ENCODE measurements at places on chromosomes 6 and 20.

GRCh38 chr6:137013738-137014602 lies 30.8 kb downstream of the IL20RA start:
- DNase-seq: no peak

GRCh38 chr6:121309768-121310469 lies 24.4 kb downstream of the TBC1D32 start:
- DNase-seq: no peak

- no peak for DNase-seq
Measured at GRCh38 chr6:156848533-156848932, 71.4 kb downstream of the ARID1B start.

- DNase-seq: no peak
Measured at GRCh38 chr6:11023032-11023431, 21.1 kb downstream of the ELOVL2 start.

DNA sequence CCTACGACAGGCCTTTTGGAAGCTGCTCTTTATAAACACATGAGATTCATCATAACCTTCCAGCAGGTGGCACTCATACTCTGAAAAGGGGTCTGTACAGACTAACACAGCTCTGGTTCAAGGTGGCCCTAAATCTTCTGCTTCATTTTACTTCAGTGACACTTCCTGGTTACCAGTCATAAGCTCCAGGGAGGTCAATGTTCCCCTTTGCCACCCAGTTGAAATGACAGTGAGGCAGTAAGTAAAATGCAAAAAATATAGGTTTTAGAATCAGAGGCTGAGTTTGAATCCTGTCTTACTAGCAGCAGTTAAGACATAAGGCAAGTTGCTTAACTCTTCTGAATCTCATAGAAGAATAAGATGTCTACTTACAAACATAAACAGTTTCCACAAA lies 132.8 kb downstream of the CDK19 start:
- no peak for DNase-seq

- no peak for DNase-seq
Measured at GRCh38 chr6:103367212-103367611, 1492.5 kb downstream of the HACE1 start.

DNA sequence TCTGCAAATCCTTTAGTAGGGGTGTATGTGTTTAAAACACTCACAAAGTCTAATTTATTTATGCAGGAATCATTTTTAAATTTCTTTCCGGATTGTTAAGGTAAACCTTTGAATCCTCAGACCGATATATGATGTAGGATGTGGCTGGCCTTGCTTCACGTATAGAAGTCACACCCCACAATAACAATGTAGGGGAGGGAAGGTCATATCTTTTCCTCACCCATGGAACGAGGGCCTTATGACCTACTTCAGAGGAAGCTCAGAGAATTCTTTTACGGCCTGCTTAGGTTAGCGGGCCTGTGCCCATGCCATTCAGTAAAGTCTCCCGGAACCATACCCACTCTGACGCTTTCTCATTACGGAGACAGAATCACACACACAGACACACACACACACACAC lies 102.9 kb downstream of the MAP3K7 start:
- no peak for DNase-seq

DNA sequence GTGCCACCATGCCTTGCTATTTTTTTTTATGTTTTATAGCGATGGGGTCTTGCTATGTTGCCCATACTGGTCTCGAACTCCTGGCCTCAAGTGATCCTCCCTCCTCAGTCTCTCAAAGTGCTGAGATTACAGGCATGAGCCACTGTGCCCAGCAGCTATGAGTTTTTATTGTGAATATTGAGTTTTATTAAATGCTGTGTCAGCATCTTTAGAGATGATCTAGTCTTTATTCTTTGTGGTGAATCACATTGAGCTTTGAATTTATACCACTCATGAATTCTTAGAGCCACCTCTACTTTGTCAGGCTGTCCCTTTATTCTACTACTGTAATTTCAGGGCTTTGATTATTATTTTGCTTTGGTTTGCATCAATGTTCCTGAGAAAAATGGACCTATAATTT lies 428.3 kb downstream of the BTBD3 start:
- DNase-seq: no peak

- no peak for DNase-seq
Measured at GRCh38 chr20:21352703-21353102, 44.6 kb downstream of the NKX2-4 start.

GRCh38 chr6:122692175-122692598 lies 82.0 kb downstream of the PKIB start:
- DNase-seq: no peak

DNA sequence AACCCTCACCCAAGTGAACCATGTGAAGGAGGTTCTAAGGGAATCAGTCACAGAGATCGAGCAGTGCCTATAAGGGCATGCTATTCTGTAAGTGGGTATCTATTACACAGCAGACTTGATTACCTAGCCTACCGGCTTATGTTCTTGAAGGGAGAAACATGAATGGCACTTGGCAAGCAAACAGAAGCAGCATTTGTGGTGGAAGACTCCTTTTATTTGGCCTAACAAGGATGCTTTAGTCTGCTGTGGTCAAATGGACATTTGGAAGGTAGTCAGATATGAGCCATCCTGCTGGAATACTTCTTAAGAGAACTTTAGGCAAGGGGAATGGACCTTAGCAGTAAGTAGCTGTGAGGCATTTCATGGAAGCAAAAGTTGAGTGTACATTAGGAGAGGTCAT lies 126.3 kb downstream of the COL12A1 start:
- no peak for DNase-seq

DNA sequence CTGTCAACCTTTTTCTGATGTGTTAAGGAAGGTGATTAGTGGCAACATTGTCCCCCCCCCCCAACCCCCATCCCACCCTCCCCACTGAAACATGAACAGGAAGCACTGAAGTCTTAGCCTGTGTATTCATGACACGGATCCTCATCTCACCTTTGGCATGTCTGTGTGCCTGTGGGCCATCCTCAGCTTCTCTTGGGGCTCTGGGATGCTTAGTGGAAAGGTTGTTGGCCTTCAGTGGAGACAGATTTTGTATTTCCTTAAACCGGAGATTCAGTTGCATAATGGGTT lies 93.6 kb downstream of the RREB1 start:
- no peak for DNase-seq

GRCh38 chr6:52293067-52293466 lies 8.5 kb upstream of the MCM3 start:
- DNase-seq: no peak

DNA sequence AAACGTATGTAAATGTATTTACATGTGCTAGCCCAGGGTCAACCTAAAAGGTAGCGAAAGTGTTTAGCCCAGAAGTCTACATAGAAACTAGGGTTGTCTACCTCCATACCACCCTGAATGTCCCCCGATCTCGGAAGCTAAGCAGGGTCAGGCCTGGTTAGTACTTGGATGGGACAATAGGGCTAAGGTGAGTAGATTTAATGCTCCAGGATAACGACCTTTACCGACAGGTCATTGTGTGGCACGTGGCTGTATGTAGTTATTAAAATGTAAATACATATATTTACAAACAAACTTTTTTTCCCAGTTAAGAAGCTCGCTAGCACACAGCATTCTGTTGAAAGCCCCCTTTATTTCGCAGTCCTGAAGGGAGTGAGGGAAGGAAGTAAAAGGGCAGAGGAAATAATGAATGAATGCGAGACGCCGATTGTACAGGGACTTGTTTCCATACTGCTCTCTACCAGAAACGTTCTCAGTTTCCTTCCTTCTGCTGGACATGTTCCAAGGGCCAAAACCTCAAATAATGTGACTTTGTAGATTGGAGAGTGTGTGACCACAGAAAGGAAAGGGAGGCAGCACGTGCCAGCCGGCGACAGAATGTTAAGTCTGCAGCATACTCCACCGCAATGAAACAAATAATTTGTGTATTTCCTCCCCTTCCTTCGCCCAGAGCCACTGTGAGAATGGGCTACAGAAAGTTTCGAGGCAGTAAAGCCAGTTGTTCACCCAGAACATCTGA lies 612 bp downstream of the ADAT2 start:
- peak; percentile 37 for DNase-seq

GRCh38 chr6:35569011-35569461 lies 56.3 kb upstream of the TULP1 start:
- DNase-seq: peak; percentile 92

- DNase-seq: peak; percentile 95
Measured at GRCh38 chr6:32081168-32081990, 27.8 kb downstream of the TNXB start.

GRCh38 chr6:168884646-168885086 lies 369.0 kb downstream of the THBS2 start:
- peak; percentile 43 for DNase-seq

- no peak for DNase-seq
Measured at GRCh38 chr6:116265041-116265829, 11.4 kb upstream of the TSPYL4 start.

- no peak for DNase-seq
Measured at GRCh38 chr6:159080217-159080976, 35.6 kb upstream of the TAGAP start.

- DNase-seq: no peak
Measured at GRCh38 chr6:156183678-156184077, 593.5 kb upstream of the ARID1B start.

DNA sequence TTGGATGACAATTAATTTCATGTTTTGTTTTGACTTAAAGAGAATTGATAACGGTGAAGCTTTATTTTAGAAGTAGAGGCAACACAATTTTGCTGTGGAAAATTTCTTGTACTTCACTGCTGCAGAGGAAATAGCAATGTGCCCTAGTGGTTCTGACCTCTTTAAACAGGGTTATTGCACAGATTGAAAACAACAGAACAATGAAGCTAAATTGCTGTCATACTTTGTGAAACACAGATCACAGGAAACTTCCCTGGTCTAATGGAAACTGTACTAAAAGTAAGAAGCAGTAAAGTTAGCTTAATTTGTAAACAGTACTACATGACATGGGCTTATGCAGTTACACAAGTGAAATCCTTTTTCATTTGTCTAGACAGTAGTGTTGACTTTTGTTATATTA lies 31.3 kb downstream of the OR2A4 start:
- no peak for DNase-seq

- DNase-seq: no peak
Measured at GRCh38 chr20:707451-708110, 32.0 kb upstream of the SCRT2 start.

DNA sequence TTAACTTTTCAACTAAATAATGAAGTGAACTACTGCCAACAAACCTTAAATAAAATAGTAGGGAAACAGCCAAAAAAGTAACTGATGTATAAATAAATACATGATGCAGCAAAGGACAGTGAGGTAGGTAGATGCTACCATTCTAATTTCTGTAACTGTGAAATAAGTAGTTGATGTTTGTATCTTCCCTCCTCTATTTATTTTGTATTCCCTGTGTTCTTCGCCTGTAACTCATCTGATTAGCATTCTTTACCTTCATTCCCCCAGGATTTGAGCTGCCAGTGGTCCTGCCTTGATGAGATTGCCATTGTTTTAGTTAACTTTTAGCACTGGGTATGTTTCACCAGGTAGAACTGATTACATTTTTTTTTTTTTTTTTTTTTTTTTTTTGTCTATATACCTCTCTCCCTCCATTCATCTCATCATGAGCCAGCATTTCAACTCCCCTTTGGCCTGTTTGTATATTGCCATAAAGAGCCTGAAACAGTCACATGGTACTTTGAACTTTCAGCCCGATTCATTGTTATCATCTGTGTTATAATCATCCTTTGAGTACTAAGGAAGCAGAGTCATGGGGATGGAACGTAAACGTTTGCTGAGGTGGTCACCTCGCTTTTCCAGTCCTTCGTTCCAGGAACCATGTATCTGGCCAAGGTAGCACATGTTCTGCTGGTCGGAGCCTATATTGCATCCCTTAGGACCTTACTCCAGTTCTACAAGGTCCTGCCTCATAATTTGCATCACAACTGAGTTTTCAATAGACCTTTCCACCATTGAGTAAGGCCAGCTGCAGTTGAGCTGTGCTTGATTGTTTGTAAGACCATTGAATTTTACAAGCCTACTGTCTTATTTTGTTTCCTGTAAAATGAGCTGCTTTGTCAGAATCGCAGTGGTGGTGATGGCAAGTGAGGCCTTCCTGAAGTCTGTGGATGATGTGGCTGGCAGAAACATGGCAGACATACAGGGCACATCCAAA lies 107.6 kb downstream of the JAG1 start:
- DNase-seq: no peak

- DNase-seq: no peak
Measured at GRCh38 chr6:156167016-156167624, 610.1 kb upstream of the ARID1B start.

DNA sequence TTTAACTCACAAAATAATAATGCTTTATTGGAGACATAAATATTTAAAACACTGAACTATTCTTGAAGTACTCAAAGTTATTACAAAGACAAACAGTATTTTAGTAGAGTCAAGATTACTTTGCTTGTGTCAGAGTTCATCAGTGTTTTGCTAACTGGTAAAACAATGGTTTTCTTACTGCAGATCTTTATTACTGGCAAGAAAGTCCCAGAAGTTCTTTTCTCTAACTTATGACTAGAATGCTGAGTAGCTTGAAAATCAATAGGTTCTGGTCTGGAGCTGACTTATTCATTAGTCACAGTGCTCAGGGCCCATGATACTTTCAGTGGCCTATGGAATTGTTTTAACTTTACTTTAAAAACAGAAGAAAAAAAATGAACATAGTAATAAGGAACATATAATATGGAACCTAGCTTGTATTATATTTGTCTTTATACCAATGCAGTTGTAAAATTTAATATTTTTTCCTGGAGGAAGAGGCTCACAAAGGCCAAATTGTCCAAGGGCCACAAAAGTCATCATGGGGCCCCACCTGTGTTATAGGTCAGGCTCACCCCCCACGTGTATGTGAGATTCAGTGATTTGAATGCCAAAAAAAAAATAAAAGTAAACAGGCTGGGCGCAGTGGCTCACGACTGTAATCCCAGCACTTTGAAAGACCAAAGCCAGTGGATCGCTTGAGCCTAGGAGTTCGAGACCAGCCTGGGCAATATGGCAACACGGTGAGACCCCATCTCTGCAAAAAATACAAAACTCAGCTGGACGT lies 53.3 kb downstream of the PLEKHG1 start:
- DNase-seq: no peak

DNA sequence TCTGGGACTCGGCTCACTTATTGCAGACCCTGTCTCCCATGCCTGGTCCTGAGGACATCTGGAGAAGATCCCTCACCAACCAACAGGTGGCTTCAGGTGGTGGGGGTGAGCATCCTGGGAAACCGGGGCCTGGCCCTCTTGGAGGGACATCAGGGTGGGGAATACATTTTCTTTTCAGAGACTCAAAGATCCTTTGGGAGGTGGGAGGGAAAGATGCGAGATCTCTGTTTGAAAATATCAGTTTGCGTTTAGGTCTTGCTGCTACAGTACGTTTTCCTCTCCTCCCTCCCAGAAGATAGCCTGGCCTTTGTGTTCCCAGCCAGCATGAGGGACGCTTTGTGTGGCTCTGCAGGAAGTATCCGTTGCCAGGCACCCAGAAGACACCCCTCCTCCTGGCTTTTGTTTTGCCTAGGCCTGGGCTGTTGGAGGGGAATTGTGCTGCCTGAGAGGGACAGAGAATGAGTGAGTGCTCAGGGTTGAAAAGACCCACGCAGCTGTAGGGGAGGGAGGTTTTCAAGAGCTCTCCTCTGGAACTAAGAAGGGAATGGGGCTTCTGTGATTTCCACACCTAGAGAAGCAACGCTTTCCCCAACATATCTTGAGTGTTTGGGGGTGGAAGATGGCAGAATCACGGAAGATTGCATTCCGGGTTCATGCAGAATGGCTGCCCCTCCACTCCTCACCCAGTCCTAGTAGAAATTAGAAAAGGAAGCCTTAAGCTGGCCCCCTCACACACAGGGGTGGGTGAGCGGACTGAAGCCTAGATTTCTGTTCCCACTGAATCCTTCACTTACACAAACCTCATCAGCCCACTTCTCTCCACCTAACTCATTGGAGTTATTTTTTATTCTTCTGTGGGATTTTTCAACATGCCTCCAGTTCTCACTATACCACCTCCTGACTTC lies 22.0 kb upstream of the SLC2A12 start:
- no peak for DNase-seq

- no peak for DNase-seq
Measured at GRCh38 chr6:106525107-106525881, 104.0 kb downstream of the RTN4IP1 start.
